ENCODE measurements at places on chromosomes 2 and 18. TPM values are rescaled to one million over a fixed set of nuclear protein-coding genes. Genes with fewer than 3 reads are reported as not detected.

GRCh38 chr2:20451341-20451740 is 4.5 kb downstream of the RHOB start:
- H3K27me3 ChIP-seq = no peaks in the 10 kb centered on the region
- no peak overlapping the region for H3K4me3 ChIP-seq
- no peaks in the 10 kb centered on the region for H3K36me3 ChIP-seq
- H3K27ac ChIP-seq = peak overlapping the region; percentile 99
- H3K4me1 ChIP-seq = peaks cover 23% of the 10 kb centered on the region
- DNase-seq = no peak

The CXCR4 gene
- total RNA-seq = 17.5 TPM

The L3MBTL4 gene
- total RNA-seq = 15.2 TPM

The SMPD4 gene
- total RNA-seq = 52.0 TPM

The GAL3ST2 gene
- not detected for total RNA-seq

DNA sequence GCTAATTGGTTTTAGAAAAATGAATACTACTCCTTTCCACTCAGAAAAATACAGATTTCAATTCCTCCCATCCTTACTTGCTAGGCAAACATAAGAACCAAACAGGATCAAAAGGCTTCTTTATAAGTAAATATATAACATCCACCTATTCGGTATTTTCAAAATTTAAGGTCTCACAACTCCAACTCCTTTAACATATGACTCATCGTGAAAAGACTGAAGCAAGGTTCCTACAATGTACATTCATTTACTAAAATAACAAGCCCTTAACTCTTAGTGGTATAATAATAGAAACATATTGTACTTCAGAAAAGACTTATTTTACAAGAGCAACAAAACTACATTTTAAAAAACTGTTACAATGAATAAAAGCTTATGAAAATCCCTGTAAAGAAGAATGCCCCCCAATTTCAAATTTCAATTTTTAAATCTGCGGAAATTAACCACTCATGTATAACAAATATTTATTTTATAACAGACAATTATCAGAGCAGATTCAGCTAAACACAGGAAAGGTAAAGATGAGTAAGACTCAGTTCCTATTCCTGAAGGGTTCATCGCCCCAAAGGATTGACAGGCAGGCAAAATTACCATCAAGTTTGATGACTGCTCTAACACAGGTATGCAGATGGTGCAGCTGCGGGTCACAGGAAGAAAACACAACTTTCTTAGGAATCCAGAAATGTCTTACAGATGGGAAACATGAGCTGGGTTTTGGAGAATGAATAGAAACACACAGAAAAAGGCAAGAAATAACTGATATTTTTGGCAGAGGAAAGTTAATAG is 96.4 kb downstream of the COBLL1 start:
- no peak for DNase-seq
- H3K4me3 ChIP-seq = no peak overlapping the region
- no peak overlapping the region for H3K27ac ChIP-seq
- H3K4me1 ChIP-seq = no peaks in the 10 kb centered on the region
- H3K36me3 ChIP-seq = no peaks in the 10 kb centered on the region

The OTX1 gene
- not detected for total RNA-seq

DNA sequence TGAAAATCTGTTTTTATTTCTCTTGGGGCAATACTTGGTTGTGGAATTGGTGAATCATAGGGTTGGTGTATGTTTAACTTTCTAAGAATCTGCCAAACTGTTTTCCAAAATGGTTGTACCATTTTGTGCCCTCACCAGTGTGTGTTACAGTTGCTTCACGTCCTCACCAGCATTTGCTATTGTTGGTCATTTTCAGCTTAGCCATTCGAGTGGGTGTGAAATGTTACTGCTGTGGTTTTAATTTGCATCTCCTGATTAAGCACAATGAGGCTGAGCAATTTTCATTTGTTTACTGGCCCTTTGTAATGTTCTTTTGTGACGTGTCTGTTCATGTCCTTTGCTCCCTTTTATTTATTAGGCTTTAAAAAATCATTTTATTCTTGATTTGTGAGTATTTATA is 49.7 kb downstream of the FOSL2 start:
- H3K27ac ChIP-seq = no peak overlapping the region
- no peaks in the 10 kb centered on the region for H3K36me3 ChIP-seq
- H3K4me1 ChIP-seq = peaks cover 5% of the 10 kb centered on the region
- DNase-seq = no peak
- H3K27me3 ChIP-seq = no peaks in the 10 kb centered on the region

- H3K36me3 ChIP-seq = no peaks in the 10 kb centered on the region
- H3K27ac ChIP-seq = peak overlapping the region; percentile 14
- H3K27me3 ChIP-seq = no peaks in the 10 kb centered on the region
- DNase-seq = no peak
- H3K4me3 ChIP-seq = no peak overlapping the region
- peaks cover 70% of the 10 kb centered on the region for H3K4me1 ChIP-seq
Observed at GRCh38 chr2:105777031-105777482, 32.3 kb downstream of the NCK2 start.

DNA sequence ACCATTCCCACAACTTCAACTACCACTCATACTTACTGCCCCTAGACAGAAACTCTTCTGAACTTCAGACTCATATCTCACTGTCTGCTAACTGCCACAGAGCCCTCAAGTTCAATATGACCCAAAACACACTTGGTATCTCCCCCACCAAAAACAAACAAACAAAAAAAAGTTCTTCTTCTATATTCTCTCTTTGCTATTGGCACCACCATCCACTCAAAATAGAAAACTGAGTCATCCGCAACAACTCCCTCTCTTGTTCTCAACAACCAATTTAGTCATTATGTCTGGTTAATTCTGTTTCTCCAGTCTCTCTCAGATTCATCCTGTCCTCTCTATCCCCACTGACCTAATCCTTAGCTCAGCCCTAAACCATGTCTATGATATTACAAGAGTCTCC is 7.2 kb upstream of the DCTN1 start:
- no peaks in the 10 kb centered on the region for H3K27me3 ChIP-seq
- H3K36me3 ChIP-seq = no peaks in the 10 kb centered on the region
- H3K4me3 ChIP-seq = no peak overlapping the region

The AMER3 gene
- not detected for total RNA-seq

The RAB6C gene
- total RNA-seq = not detected

The ST3GAL5 gene
- total RNA-seq = 139 TPM

- H3K36me3 ChIP-seq = no peaks in the 10 kb centered on the region
- no peaks in the 10 kb centered on the region for H3K27me3 ChIP-seq
- H3K4me1 ChIP-seq = no peaks in the 10 kb centered on the region
- DNase-seq = no peak
- no peak overlapping the region for H3K4me3 ChIP-seq
Observed at GRCh38 chr2:124877141-124877577, 852.1 kb downstream of the CNTNAP5 start.

DNA sequence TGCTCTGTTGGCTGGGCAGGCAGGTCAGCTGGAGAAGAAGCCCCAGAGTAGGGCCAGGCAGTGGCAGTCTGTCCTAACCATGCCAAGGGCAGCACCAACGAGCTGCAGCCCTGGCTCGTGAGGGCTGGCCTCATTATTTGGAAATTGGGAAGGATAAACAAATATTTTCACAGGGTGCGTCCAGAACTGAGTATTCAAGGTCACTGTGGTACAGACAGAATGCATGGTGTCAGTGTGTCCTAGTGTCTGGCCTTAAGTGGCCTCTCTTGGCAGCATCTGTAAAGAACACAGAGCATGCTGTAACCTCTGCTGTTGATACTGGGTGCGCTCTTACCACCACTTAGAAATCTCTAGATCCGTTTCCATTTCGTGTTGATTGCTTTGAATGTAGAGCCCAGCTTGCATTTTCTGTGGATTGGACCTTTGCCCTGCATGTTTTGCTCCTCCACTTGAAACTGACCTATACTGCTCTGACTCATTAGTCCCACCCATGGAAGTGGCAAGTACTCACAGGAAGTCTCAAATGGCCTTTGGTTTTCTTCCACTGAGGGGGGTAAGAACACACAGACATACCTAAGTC is 88.2 kb downstream of the GREB1L start:
- H3K4me3 ChIP-seq = no peak overlapping the region
- H3K27me3 ChIP-seq = no peaks in the 10 kb centered on the region
- peaks cover 33% of the 10 kb centered on the region for H3K4me1 ChIP-seq
- DNase-seq = peak; percentile 83
- peak overlapping the region; percentile 81 for H3K27ac ChIP-seq
- no peaks in the 10 kb centered on the region for H3K36me3 ChIP-seq

GRCh38 chr2:178279142-178279541 is 84.8 kb downstream of the OSBPL6 start:
- H3K27me3 ChIP-seq = no peaks in the 10 kb centered on the region
- DNase-seq = no peak
- no peaks in the 10 kb centered on the region for H3K4me1 ChIP-seq

- no peak for DNase-seq
- H3K27me3 ChIP-seq = no peaks in the 10 kb centered on the region
- H3K4me1 ChIP-seq = no peaks in the 10 kb centered on the region
Observed at GRCh38 chr2:234823877-234824376, 127.9 kb upstream of the SH3BP4 start.

DNA sequence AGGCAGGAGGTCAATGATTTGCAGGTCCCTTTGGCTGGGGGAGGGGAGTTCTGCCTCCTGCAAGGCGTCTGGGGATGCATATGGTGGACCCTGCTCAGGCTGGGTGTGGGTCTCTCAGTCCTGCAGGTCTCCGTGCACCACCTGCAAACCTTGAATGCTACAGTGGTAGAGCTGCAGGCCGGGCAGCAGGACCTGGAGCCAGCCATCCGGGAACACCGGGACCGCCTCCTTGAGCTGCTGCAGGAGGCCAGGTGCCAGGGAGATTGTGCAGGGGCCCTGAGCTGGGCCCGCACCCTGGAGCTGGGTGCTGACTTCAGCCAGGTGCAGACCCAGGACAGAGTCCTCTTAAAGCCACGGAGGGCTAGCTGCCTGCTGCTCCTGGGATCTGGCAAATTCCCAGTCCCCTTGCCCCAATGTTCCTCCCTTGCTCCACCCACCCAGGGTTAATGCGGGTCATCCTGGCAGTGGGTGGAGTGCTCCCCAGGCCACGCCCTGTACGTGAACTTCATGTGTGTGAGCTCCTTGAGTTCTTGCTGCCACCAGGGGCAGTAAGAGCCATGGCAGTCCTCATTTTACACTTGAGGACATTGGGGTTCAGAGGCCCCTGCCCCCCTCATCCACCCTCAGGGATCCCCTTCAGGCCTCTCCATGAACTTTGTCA is 3.1 kb downstream of the PROM2 start:
- no peaks in the 10 kb centered on the region for H3K27me3 ChIP-seq
- no peak overlapping the region for H3K4me3 ChIP-seq
- H3K36me3 ChIP-seq = no peaks in the 10 kb centered on the region
- H3K4me1 ChIP-seq = peaks cover 44% of the 10 kb centered on the region

The DYNAP gene
- total RNA-seq = not detected

The PLB1 gene
- 3.3 TPM for total RNA-seq

DNA sequence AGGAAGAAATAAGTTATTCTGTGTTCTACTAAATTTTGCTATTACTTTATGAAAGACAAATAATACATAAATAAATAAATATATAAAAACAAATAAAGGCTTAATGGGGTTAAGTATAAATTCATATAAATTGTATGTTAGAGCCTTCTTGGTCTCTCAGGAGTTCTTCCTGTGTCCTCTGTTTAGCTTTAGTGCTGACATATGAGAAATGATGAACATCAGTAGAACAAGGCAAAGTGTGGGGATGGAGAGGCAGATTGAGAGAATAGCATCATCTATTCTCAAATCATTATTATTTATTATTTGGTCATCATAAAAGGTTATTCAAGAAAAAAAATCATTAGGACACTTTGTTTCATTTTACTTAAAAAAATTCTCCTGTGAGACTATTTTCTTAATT is 468.1 kb upstream of the CHST9 start:
- H3K27ac ChIP-seq = no peak overlapping the region
- no peaks in the 10 kb centered on the region for H3K36me3 ChIP-seq
- no peak overlapping the region for H3K4me3 ChIP-seq
- no peaks in the 10 kb centered on the region for H3K4me1 ChIP-seq
- no peak for DNase-seq

DNA sequence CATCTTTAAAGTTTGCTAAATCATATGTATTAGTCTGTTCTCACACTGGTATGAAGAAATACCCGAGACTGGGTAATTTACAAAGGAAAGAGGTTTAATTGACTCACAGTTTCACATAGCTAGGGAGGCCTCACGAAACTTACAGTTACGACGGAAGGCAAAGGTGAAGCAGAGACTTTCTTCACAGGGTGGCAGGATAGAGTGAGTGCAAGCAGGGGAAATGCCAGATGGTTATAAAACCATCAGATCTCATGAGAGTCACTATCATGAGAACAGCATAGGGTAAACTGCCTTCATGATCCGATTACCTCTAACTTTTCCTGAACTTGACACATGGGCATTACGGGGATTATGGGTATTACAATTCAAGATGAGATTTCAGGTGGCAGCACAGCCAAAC is 1075.2 kb upstream of the NRXN1 start:
- H3K36me3 ChIP-seq = no peaks in the 10 kb centered on the region
- no peak overlapping the region for H3K27ac ChIP-seq
- no peak for DNase-seq
- H3K4me3 ChIP-seq = no peak overlapping the region
- H3K4me1 ChIP-seq = no peaks in the 10 kb centered on the region
- no peaks in the 10 kb centered on the region for H3K27me3 ChIP-seq

The NR4A2 gene
- 4.8 TPM for total RNA-seq

DNA sequence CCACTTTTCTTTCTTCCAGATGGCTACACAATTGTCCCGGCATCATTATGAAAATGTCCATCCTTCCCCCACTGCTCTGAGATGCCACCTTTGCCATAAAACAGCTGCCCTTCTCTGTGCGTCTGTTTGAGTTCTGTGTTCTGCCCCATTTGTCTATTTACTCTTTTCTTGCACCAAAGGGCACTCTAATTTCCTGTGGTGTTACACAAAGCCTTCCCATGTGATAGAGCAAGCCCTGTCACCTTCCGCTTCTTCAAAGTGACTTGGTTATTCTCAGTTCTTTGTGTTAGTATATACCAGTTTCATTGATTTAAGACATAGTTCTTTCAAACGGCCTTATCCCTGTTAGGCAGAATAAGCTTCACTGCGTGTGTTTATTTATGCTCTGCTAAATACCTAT is 84.1 kb downstream of the FBXO15 start:
- H3K36me3 ChIP-seq = no peaks in the 10 kb centered on the region
- H3K4me1 ChIP-seq = no peaks in the 10 kb centered on the region
- H3K27me3 ChIP-seq = no peaks in the 10 kb centered on the region
- H3K27ac ChIP-seq = no peak overlapping the region
- no peak for DNase-seq

DNA sequence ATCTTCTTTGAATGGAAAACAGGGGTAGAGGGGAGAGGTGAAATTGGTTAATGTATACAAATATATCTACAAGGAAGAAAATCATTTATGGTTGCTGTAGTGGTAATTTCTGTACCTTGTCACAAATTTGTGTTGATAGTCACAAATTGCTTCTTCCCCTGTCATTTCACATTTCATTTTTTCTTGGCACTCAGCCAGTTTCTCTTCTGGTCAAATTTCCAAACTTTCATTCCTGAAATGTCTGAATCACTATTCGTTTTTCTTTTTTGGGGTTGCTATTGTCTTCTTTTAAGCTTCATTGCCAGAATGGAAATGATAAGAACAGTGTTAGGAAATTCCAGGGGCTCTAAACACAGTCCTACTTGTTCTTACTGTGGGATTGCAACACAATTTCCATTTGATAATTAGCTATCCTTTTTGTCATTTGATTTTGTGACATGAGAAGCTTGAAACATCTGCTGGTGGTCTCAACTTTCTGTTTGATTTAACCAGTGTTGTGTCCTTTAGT is 136.0 kb upstream of the GCFC2 start:
- no peak overlapping the region for H3K27ac ChIP-seq
- no peaks in the 10 kb centered on the region for H3K4me1 ChIP-seq
- H3K27me3 ChIP-seq = no peaks in the 10 kb centered on the region
- no peak for DNase-seq
- H3K36me3 ChIP-seq = no peaks in the 10 kb centered on the region

The SCN9A gene
- 6.7 TPM for total RNA-seq

The GAREM2 gene
- total RNA-seq = 0.49 TPM
